ENCODE measurements at places on chromosomes 4 and X.

- DNase-seq: no peak
Observed at GRCh38 chr4:151822331-151822730, 61.5 kb upstream of the GATB start.

- no peak for DNase-seq
Observed at GRCh38 chr4:40194602-40195161, 2.1 kb upstream of the RHOH start.

GRCh38 chr4:100540131-100540530, 22.3 kb upstream of the EMCN start:
- DNase-seq: no peak

DNA sequence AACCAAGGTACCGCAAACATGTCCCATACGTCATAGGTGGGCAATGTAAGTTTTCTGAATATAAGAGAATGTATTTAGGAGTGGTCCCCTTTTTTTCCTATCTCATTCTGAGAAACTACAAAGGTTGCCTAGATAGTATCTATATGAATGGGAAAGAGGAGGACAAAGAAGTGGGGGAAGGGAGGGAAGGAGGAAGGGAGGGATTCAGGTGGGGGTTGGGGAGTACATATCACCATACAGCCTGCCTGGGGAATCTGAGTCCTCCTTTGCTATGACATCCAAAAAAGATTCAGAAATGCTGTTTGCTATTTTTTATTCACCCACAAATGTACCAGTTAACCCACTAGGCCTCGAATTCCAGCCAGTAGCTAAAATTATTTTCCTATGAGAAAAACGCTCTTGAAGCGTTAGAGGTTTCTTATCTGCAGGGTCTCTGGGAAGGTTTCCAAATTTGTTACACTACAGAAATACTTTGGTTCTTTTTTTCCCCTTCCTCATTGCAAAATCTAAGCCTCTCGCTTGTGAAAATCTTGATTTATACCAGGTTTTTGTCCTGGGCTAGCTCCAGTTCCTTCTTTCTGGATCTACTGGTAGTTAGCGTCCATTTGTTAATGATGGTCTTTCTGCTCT, 212.9 kb downstream of the NSUN7 start:
- DNase-seq: no peak

GRCh38 chr4:84530454-84530853, 31.4 kb upstream of the NKX6-1 start:
- no peak for DNase-seq

Data from NCI-H2081 (cell line).